Karpas-422 (cell line): ENCODE measurements at places on chromosomes 1 and 21.
A peak's percentile ranks its signal among the peaks of the same experiment; 100 is the strongest.

GRCh38 chr1:66271216-66271903, 262.6 kb upstream of the SGIP1 start:
- DNase-seq: peak; percentile 71

DNA sequence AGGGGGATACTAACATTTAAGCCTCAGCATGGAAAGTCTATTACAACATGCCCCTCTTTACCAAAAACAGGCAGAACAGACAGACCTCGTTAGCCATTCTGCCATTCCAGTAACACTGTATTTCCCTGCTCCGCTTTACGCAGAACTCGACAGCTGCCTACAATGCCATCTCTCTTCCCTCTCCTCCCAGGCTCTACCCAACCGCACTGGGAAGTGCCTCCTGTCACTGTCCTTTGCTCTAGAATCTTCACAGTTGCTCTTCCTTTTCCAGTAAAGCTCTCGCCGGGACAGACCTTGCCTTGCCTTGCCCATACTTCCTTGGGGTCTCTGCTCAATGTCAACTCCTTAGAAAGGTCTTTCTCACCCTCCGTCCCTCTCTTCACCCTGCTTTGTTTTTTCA, 22.8 kb downstream of the COA6 start:
- DNase-seq: no peak

DNA sequence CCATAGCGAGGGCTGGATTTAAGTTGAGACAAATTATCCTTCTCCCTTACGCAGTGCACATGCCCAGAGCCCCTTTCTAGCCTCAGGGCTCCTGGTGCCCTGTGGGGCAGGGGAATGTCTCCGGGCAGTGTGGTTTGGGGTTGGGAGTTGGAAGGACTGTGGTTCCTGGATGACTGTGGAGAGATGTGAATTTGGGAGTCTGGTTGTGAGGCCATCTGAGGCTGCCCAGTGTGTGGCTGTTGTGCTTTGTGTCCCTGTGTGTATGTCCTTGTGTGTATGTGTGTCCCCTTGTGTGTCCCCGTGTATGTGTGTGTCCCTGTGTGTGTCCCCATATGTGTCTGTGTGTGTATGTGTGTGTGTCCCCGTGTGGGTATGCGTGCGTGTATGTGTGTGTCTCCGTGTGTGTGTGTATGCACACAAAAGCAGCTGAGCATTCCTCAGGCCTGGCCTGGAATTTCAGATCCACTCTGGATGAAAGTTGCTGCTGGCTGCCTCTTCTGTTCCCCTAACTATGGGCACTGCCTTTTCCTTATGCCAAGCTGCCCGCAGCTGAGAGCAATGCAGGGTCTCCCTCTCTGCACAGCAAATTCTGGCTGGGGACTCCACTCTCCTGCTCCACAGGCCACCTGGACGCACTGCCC, 65.4 kb downstream of the UBIAD1 start:
- DNase-seq: no peak

DNA sequence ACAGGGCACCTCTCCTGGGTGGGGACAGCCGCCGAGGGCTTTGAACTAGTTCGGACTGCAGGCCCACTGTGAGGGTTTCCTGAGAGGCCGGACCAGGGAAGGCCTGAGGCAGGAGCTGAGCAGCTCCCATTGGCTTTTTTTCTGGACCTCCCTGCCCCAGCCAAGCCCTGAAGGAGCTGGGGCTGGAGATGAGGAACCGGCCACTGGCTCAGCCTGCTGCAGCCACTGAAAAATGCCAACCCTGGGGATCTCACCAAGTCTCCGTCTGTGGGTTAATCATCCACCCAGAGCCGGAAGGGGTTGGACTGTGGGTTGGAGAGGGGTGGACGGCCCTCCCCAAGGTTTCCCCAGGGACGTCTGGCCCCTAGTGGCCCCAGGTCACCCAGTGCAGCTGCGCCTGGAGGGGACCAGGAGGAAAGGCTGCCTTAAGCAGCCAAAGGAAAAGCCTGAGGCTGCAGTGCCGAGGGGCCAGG, 2.5 kb downstream of the VWA1 start:
- no peak for DNase-seq

DNA sequence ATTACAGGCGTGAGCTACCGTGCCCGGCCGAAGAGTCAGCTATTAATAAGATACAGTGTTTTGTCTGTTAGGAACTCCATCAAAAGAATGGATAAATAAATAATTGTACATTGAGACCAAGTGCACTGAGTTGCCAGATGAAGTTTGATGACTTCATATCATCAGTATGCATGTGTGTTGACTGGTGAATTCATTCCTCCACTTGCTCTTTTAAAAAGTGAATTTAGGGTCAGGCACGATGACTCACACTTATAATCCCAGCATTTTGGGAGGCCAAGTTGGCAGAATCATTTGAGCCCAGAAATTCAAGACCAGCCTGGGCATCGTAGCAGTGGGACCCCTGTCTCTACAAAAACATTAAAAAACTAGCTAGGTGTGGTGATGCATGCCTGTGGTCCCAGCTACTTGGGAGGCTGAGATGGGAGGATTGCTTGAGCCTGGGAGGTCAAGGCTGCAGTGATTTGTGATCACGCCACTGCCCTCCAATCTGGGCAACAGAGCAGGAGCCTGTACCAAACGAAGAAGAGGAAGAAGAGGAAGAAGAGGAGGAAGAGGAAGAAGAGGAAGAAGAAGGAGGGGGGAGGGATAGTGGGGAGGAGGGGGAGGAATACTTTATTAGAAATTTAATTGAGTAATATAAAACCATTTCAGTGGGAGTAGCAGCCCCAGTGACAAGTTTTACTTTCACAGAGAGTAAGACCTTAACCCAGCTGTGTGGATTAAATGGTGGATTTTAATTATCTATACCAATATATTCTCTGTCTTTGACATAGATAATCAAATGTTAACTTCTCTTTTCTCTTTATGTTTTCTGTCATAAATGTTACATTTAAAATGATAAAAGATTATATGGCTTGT, 74.9 kb downstream of the CCDC18 start:
- no peak for DNase-seq

GRCh38 chr1:224923726-224924125, 5.7 kb upstream of the DNAH14 start:
- DNase-seq: no peak

DNA sequence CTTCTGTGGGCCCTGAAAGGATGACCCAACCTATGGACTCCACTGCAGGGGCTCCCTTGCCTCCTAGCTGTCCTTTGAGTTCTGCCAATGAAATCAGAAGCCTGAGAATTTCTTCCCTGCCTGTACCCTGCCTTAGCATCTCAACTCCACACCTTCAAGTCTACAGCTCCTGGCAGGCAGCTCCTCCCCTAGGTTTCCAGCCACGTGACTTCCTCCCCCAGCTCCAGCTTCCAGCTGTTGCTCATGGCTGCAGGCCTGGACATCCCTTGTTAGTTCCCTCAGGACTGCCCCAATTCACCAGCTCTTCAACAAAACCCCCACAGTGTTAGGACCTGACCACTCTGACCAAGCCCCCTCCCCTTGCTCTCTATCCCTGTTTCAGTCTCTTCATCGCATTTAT, 2.4 kb downstream of the RCAN1 start:
- no peak for DNase-seq

DNA sequence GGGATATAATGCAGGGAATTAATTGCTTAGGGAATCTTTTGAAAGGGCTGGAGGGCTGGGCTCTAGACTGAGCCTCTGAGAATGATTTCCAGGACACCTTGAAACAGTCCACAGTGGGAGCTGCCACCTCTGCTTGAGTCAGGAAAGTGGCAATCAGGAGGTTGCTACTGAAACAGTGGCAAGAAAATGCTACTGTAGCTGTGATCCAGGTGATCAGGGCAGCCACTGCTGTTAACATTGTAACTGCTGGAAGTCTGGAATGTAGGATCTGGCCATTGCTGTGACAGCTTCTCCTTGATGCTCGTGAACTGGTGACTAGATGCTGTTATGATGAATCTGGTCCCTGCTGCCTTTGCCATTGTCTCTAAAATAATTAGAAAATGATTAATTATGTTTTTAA, 12.8 kb downstream of the MAGI3 start:
- no peak for DNase-seq

- DNase-seq: no peak
These were observed 1.1 kb downstream of the SPRR1B start for GRCh38 chr1:153032073-153032472.

GRCh38 chr1:198019126-198019525, 102.0 kb downstream of the LHX9 start:
- DNase-seq: no peak

GRCh38 chr1:159015440-159015909, 5.8 kb downstream of the IFI16 start:
- DNase-seq: no peak

DNA sequence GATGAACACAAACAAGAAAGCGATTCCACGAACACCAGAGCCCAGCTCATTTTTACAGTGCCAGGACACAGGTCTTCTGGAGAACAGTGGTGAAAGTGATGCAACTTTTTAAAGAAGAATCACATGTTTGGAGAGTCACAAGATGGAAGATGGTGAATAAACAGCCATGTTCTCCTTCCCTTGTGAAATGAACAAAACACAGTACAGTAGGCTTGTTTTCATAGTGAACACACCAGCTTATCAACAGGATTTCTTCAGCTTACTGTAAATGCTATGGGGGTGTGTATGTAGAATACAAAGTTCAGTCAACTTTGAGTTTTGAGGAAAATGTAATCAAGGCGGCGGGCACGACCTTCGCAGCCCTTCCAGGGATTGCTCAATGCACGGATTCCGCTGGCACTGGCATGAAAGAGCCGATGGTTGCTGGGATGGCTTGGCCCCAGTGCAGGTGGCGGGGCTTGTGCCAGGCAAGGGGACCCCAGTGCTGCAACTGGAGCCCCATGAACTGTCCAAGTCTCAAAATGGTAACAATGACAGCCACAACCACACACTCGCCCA, 9.7 kb downstream of the TMPRSS3 start:
- no peak for DNase-seq

DNA sequence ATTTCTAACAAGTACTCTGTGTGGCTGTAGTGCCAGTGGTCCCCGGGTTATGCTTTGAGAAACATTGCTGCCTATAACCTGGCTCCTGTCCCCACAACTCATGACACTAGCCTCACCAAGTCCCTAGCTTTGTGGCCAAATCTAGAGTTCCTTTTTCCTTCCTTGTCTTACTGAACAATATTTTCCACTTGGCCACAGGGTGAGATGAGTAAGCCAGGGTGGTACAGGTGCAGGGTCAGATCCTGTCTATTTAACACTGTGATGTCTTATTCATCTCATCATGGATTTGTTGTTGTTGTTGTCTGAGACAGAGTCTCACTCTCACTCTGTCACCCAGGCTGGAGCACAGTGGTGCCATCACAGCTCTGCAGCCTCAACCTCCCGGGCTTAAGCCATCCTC, 18.6 kb downstream of the ARMH1 start:
- DNase-seq: no peak

- no peak for DNase-seq
These were observed 154.5 kb downstream of the CASZ1 start for GRCh38 chr1:10641976-10642375.

DNA sequence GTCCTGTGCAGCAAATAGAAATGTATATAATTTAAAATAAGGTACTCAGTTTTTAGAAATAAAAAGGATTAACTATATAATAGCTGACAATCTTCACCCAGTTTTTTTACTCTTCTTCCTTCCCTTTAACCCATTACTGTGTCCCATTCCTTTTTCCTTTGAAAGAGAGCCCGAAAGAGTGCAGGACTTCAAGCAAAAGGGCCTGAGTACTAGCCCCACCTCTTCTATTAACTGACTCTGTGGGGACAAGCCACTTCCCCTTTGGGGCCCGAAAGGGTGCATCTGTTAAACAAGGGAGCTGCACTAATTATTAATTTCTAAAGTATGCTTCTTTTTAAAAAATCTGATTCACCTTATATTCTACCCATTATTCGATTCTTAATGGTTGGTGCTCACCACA, 3.3 kb downstream of the USP24 start:
- peak; percentile 77 for DNase-seq

DNA sequence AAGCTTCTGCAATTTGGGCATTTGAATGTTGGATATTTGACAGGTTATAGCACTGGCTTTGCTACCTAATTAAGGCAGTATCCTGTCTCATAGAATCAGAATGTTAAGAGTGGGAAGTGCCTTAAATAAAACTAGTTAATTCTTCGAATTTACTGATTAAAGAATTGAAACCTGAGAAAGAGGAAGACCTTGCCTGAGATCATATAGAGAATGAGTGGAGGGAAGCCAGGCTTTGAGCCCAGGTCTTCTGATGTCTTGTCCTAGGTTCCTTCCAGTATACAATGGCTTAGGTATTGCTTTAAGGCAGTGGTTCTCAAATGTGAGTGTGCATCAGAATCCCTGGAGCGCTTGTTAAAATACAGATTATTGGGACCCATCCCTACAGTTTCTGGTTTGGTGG, 20.9 kb upstream of the SH3BGRL3 start:
- DNase-seq: no peak

GRCh38 chr1:217526636-217527035, 104.3 kb downstream of the GPATCH2 start:
- DNase-seq: no peak
